NCI-H1092 (cell line): ENCODE measurements at places on chromosomes 7 and 10.
A peak's percentile ranks its signal among the peaks of the same experiment; 100 is the strongest.

DNA sequence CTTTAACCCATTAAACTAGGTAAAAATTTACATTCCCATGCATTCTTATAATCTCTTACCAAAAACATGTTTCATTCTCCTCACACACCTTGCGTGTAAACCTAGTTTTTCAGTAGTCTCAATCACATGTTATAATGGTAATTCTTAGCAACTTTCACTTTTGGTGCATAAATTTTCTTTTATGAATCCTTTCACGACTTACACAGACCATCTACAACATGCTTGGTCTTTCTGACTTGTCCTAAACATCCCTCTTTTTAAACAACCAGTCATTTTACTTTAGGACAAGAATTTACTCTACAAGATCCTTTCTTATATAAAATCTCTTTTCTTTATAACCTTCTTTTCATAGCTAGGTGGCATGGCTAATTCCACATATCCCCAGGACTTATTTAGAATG is 25.8 kb downstream of the FBXL13 start:
- no peak for DNase-seq

- no peak for DNase-seq
These were observed 322.6 kb upstream of the KIAA1217 start for GRCh38 chr10:23886355-23886754.

GRCh38 chr7:18535810-18536415 is 40.4 kb downstream of the HDAC9 start:
- DNase-seq: no peak

DNA sequence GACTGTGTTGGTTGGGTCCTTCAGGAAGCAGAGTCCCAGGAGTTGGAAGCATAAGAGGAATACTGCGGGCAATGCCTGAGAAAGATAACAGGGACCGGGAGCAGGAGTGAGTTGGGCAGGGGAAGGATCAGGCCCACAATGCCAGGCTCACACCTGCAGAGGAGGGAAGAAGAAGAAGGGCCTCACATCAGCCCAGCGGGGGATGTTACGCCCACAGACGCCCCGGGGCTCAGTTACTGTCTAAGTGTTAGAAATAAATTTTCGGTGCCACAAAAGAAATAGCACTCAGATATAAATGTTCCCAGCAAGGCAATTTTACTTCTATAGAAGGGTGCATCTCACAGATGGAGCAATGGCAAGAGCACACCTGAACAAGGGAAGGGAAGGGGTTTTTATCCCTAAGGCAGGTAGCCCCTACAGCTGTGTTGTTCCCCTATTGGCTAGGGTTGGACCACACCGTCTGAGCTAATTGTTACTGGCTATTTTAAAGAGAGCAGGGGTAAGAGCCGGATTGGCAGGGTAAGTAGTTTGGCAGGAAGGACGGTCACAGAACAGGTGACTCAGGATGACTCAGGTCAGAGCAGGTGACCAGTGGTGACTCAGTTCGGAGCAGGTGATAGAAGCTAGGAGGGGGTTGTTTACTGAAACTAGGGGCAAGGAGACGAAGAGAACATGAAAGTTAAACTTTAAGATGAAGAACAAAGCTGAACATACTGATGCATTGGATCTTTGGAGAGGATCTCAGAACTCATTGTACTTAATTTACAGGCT is at the start of gene NOS3:
TSS of gene NOS3 (plus strand) at position 602 of the 771 bp plus-strand sequence. CDS start 2,787 bp downstream, outside the sequence.
- no peak for DNase-seq

GRCh38 chr7:128891110-128891941 is 19.2 kb downstream of the KCP start:
- DNase-seq: no peak

DNA sequence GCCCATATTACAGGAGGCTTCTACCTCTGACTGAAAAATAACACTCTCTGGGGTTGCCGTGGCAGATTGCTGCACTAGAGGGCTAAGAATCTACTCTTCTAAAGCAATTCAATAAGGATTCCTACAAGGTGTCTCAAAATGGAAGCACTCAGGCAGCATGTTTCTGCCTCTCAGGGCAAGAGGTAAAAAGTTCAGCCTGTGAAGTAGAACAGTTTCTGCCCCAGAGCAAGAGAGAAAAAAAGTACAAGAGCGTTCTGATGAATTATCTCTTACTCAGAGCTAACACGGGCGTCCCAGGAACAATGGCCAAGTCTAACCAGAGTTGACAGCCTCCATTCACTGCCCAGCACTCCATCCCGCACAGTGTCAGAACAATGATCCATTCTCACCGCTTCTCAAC is 71.3 kb upstream of the TES start:
- no peak for DNase-seq

DNA sequence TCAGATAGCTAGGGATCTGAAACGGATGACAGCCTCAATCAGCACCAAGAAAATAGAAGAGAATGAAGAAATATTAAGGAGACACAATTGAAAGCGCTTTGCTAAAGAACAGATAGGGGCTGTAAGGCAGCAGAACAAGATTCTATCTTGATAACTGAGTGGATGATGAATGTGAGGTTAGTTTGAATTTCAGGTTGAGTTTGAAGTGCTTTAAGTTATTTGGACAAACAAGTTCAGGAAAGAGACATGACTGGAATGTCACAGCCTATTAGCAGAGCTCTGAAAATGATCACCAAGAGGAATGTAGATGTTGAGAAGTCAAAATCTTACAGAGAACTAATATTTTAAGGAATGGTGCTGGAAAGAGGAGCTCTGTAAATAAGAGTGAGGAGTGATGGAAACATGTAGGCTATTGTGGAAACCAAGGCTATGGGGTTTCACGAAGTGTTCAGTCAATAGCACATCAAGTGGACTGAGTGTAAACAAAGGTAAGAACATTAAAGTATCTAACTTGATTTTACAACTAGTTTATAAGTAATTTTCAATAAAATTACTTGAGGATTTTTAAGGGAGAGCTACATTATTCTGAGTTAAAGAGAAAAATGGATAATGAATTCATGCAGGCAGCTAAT is 61.6 kb downstream of the MEST start:
- no peak for DNase-seq

- no peak for DNase-seq
These were observed 12.0 kb upstream of the BMPER start for GRCh38 chr7:33893377-33893776.

DNA sequence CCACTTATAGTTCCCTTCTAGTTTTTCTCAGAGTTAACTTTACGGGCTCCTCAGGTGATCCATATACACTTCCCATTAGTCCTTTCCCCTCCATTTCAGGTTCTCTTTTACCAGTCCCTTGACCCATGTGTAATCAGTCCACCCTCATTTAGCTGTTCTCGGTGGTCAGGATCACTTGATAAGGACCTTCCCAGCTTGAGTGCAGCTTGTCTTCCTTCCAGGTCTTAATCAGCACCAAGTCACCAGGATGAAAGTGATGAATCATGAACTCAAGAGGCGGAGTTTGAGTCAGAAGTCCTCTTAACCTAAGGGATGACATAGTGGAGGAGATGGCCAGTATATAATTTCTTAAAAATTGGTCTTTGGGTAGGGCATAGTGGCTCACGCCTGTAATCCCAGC is 63.1 kb upstream of the CNTNAP2 start:
- no peak for DNase-seq

GRCh38 chr10:58972576-58973234 is 203.7 kb upstream of the PHYHIPL start:
- DNase-seq: peak; percentile 1

- DNase-seq: no peak
These were observed 215.7 kb downstream of the USP6NL start for GRCh38 chr10:11395581-11396310.

GRCh38 chr7:5767066-5767465 is 14.4 kb downstream of the RNF216 start:
- DNase-seq: no peak

GRCh38 chr10:93272884-93273675 is 199.4 kb downstream of the CYP26A1 start:
- DNase-seq: no peak

GRCh38 chr7:7099584-7100014 is 82.7 kb upstream of the C1GALT1 start:
- no peak for DNase-seq

- no peak for DNase-seq
These were observed 70.3 kb downstream of the ABI1 start for GRCh38 chr10:26790221-26790995.

GRCh38 chr7:7422641-7423040 is 113.0 kb downstream of the COL28A1 start:
- DNase-seq: no peak

DNA sequence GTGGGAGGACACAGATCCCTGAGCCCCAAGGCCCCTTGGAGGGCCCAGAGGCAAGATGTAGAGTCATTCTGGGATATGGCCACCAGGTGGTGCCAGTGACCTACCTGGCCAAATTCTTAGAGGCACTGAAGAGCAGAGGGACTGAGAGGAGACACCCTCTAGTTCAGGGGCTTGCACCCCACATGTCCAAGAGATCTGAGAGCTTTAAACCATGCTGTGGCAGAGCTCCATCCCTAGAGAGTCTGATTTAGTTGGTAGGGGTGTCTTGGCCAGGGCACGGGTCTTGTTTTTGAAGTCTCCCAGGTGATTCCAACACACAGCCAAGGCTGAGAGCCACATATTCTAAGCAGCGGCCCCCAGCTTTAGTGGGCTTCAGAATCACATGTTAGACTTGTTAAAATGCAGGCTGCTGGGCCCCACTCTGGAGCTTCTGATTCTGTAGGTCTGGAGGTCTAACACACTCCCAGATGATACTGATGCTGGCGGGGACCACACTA is 52.5 kb downstream of the PRF1 start:
- peak; percentile 27 for DNase-seq

DNA sequence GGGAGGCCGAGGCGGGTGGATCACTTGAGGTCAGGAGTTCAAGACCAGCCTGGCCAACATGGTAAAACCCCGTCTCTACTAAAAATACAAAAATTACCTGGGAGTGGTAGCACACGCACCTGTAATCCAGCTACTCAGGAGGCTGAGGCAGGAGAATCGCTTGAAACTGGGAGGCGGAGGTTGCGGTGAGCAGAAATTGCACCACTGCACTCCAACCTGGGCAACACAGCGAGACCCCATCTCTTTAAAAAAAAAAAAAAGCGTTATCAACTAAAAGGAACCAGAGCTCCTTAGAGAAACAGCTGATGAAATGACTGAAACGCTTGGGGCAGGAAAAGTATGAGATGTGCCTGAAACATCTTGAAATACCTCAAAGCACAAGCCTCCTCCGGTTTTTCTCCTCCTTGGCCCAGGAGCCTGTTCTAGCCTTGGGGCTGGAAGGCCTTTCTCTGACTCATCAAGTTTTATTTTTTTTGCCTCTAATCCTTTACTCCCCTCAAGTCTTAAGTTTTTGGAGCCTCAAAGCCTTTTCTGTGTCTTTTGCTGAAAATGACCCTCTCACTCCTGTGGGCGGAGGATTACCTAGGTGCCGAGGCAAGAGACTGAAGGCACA is 2.6 kb upstream of the METTL27 start:
- DNase-seq: no peak

DNA sequence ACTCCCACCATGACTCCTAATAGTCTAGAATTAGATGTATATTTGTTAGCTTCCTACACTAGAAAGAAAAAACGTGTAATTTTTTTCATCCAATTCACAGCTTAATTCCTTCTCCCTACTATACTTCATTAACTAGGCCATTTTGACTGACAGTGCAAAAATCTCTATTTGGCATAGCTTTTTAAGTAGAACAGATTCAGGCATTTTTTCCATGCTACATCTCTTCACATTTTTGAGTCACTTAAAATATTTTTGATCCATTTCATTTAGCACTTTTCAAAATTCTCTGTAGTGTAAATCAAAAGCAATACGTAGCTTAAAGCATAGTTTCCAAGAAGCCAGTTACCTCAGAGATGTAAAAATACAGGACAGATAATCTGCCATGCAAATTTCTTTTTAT is 391.1 kb upstream of the NPVF start:
- no peak for DNase-seq

DNA sequence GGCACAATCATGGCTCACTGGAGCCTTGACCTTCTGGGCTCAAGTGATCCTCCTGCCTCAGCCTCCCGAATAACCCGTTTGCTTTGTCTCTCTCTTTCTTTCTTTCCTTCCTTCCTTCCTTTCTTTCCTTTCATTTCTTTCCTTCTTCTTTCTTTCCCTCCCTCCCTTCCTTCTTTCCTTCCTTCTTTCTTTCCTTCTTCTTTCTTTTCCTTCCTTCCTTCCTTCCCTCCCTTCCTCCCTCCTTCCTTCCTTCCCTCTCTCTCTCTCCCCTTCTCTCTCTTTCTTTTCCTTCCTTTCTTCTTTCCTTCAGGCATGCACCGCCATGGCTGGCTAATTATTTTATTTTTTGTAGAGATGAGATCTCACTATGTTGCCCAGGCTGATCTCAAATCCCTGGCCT is 57.9 kb upstream of the NPTX2 start:
- DNase-seq: no peak

GRCh38 chr7:141071260-141071854 is 2.5 kb upstream of the TMEM178B start:
- peak; percentile 96 for DNase-seq

DNA sequence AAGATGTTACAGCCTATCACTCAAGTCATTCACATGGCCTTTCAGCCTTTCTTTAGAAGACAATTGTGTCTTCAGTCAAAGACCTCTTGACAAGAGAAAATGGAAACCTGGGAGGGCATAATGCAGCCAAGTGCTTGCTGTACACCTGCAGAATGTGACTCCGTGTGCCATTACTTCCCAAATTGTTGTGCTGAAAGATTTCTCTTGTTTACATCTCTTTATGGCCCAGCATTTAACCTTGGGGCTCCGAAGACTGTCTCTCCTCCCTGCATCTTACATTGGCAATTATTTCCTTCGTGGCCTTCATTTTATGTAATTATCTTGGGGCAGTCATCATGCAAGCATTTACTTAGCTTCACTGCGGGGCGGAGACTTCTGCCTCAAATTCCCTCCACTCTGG is 287.0 kb downstream of the TCF7L2 start:
- no peak for DNase-seq
